ENCODE measurements at places on chromosomes 2 and 18.

GRCh38 chr2:232229911-232230310 lies 148.6 kb upstream of the ALPP start:
- DNase-seq = no peak

GRCh38 chr2:27705851-27706622 lies 42.3 kb downstream of the SLC4A1AP start:
- no peak for DNase-seq

DNA sequence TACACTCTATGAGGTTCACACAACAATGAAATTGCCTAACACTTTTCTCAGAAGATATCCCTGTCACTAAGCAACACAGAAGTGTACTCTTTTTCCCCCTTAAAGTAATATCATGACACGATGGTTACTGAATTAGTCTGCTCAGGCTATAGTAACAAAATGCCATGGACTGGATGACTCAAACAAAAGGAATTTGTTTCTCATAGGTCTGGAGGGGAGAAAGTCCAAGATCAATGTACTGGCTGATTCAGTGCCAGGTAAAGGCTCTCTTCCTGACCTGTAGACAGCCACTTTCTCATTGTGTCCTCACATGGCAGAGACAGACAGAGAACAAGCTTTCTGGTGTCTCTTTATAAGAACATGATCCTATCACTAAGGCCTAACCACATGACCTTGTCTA lies 211.9 kb downstream of the RBM43 start:
- DNase-seq = no peak

- DNase-seq = no peak
Observed at GRCh38 chr2:43203373-43203772, 23.0 kb downstream of the ZFP36L2 start.

DNA sequence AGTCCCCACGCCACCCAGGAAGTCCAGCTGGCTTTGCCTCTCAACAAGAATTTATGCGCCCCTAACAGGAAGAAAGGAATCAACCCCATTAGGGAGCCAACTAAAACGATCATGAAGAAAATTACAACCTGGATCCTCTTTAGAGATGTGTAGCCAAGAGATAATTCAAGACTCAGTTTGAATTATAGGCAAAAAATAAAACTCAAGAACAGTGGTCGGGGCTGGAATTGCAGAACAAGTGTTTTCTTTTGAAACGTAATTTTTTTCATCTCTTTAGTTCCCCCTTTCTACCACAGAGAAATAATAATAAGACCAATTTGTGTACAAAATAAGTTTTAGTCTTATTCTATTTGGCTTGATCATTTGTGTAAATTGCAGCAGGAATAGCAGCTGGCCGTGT lies 22.4 kb downstream of the PDCD1 start:
- no peak for DNase-seq

GRCh38 chr18:66264130-66264529 lies 339.8 kb downstream of the CDH19 start:
- DNase-seq = no peak

- no peak for DNase-seq
Observed at GRCh38 chr2:120174963-120175581, 48.1 kb downstream of the TMEM185B start.

DNA sequence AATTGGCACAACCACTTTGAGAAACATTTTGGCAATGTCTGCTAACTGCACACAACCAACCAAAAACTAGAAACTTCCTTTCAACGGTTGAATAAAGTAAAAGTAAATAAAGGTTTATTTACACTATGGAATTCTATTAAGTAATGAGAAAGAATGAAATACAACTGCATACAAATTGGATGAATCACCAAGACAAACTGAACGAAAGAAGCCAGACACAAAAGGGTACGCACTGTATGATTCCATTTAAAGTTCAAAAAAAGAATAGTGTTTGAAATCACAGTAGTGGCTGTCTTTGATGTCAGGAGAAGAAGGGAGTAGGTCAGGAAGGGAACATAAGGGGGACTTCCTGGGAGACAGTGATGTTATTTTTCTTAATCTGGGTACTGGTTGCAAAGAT lies 46.5 kb upstream of the SULT1C3 start:
- no peak for DNase-seq

DNA sequence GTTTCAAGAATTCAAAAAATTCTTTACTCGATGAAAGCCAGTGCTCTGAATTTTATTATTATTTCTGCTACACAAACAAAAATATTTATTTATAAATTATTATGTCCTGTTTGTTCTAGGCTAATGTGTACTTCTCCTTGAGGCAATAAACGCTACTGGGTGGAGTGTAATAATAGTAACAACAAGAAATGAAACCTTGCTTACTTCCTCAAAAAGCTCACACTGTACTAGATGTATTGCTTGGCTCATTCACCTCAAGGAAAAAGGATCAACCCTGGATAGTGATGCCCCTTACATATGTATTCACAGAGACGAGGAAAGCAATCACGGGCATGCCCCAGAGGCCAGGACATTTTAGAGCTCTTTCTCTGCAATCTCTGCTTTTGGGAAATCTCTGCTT lies 685.6 kb upstream of the NXPH2 start:
- no peak for DNase-seq

DNA sequence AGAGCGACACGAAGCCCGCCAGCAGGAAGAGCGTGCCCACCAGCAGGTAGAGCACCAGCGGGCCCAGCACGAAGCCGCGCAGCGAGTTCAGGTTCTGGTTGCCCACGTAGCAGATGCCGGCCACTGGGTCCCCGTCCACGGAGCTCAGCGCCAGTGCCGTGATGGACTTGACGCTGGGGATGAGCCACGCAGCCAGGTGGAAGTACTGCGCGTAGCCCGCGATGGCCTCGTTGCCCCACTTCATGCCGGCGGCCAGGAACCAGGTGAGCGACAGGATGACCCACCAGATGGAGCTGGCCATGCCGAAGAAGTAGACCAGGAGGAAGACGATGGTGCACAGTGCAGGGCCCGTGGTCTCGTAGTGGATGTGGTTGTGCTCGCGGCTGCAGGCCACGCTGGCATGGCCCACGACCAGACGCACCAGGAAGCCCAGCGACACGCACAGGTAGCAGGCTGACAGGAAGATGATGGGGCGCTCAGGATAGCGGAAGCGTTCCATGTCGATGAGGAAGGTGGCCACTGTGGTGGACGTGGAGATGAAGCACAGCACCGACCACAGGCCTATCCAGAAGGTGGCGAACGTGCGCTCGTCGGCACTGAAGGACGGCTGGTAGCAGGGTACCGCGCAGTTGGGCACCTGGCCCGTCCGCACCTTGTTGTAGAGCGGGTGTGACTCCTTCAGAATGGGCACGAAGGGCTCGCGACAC lies 2.1 kb downstream of the FZD5 start:
- no peak for DNase-seq

DNA sequence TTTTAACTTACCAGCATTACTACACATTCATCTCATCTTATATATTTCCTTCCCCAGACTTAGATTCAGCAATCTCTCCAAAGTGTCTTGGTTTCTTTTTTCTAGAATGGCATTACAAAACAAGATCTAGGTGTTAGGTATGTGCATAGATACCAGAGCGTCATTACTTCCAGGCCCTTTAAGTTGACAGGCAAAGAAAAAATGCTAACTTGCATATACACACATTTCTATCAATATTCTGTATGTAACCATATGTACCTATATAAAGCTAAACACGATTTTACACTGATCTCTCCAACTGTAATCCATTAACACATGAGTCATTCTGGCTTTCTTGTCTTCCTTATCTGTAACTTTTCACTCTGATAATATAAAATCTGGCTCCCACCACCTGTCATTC lies 503.8 kb upstream of the NRXN1 start:
- DNase-seq = no peak

DNA sequence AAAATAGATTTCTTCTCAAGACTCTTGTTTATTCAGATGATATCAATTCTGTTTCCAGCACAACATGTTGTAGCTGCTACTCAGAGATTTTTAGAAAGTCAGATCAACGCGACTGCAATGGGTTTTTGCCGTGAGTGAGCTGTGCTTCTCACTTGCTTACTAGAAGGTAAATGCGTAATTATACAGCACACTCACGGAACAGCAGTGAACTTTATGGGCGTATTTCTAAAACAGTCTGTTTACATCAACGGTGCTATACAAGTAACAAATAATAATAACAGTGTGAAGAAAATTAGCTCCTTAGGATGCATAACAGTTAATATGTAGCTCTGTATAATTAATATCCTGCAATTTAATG lies 533.6 kb downstream of the RNF144A start:
- no peak for DNase-seq

- no peak for DNase-seq
Observed at GRCh38 chr2:55452879-55453278, 33.2 kb upstream of the CCDC88A start.

GRCh38 chr2:232920760-232921159 lies 50.7 kb downstream of the SNORC start:
- DNase-seq = no peak

DNA sequence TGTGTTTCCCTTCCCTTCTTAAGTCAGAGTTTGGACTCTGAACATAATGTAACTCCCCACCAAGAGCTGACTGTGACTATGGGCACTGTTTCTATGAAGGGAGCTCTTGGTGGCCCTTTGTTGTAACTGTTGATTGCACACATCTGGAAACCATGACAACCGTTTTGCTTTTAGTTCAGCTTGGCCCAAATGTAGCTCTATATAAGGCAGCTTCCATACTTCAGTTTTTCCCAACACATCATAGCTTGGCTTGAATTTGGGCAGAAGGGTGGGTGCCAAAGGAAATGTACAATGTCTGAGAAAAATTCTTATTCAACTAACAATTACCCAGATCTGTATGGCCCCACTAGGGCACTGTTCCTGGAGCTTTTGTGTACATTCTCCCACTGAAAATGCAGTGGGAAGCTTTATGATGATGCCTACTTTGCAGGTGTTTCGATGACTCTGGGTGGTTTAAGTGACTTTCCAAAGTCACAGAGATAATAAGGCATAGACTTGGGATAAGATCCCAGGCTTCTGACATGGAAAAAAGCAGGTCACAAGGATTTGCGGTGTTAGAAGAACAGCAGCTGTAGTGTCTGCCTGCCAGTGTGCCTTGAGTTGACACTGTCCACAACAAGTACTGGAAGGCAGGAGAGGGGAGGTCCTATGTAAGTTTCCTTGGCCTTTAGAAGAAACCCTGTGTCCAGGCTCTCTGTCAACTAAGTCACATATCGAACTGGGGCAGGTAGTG lies 2.4 kb upstream of the CETN1 start:
- DNase-seq = no peak

GRCh38 chr18:59063912-59064311 lies 75.8 kb upstream of the SEC11C start:
- DNase-seq = no peak

GRCh38 chr2:26922405-26923188 lies 47.8 kb upstream of the MAPRE3 start:
- DNase-seq = peak; percentile 36

GRCh38 chr2:1010415-1010930 lies 59.8 kb downstream of the SNTG2 start:
- DNase-seq = peak; percentile 72

- no peak for DNase-seq
Observed at GRCh38 chr2:65030476-65031332, 25.5 kb upstream of the CEP68 start.

GRCh38 chr18:55878224-55878623 lies 290.2 kb upstream of the TCF4 start:
- DNase-seq = no peak

DNA sequence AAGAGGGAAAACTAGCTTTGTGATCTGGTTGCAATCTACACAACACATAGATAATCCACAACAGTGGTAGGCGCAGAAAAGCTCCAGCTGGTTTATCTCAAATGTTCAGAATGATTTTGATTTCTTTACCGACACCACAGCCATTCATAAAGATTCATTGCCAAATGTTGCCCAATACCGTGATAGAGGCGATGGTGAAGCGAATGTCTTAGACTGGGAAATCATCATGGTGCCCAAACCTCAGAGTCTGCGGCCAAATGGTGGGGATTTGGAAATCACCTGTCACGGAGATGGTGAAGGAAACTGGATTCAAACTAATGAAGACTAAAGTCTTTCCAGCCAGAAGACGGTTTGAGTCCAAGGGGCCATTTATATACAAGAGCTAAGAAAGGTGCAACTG lies 48.5 kb upstream of the CCDC150 start:
- no peak for DNase-seq

DNA sequence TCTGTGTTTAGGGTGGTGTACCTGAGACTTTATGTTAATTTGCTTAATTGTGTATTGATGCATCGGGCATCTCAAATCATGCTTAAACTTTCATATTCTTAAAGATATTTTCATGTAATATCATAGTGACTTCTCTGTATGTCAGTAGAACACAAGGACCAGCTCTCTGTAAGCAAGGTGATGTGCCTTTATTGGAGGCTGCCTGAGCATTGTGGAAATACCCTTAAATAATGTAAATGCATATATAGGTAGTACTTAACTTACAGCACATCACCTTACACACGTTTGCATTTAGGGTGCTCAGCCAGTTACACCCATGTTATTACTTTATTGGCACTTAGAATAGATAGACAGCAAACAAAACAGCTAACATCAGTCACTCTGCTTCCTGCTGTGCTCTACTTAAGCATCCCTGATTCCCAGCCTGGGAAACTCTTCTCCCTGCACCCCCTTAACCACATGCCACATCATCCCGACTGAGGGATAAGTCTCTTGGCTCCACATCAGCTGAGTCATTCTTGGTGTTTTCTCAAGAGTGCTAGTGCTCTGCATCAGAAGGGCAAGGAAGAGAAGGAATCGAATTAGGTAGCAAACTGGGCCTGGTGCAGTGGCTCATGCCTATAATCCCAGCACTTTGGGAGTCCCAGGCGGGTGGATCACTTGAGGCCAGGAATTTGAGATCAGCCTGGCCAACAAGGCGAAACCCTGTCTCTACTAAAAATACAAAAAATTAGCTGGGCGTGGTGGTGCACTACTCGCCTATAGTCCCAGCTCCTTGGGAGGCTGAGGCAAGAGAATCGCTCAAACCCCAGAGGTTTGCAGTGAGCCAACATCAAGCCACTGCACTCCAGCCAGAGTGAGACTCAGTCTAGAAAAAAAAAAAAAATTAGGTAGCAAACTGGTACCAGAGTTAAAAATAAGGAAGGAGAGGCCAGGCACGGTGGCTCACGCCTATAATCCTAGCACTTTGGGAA lies 108.7 kb downstream of the MAP3K20 start:
- no peak for DNase-seq

DNA sequence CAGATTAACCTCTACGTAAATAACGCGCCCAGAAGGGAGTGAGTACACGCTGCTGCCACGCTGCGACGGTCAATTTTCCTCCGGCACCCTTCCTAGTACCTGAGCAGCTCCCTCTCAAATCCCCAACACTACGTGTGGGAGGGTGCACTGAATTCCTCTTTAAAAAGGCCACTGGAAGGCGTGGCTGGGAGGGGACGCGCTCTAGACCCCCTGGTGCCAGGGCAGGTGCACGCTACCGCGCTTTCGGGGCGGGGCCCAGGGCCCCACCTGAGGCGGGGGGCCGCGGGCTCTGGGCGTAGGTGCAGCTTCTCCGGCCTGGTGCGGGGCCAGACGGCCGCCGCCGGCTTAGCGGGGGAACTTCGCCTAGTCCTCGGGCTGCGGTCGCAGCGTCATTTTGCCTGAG lies 668 bp upstream of the ANKRD12 start:
- peak; percentile 74 for DNase-seq

DNA sequence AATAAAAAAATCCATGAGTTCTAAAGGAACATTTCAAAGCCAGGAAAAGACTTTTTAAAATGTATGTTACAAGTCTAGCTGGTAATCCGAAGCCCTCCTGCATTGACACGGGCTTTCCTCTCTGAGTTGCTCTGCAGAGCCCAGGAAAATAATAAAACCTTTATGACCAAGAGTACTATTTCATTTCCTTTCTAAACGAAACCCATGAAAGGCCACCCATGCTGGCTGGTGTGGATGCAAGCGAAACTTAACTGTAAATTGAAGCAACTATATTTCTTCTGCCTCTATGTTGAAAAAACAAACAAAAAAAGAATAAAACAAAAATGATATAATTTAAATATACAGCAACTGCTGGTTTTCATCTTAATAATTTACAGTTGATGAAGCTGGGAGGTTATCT lies 41.3 kb upstream of the ZNF532 start:
- DNase-seq = no peak
